Stimulated activated CD4-positive, alpha-beta T cell treated with anti-CD3 and anti-CD28 coated beads, Interleukin-2, amount 100 ng/mL, for 24 hours (primary cell): ENCODE measurements at places on chromosomes 2 and 18.

DNA sequence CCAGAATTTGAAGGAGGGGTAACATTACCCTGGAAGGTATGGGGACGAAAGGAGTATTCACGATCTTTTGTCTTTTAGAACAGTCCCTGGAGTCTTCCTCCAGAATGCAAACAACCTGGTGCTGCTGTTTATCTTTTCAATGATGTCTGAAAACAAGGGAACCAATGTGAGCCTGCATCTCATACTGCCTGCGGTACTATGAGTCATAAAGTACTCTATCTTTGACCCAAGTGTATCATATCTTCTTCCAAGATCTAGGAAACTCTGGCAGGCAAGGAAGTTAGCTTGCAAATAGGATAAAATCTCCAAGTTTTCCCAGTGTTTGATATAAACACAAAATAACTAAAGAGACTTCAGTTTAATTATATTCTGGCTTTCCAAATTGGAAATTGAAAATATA lies 968.5 kb downstream of the LRP1B start:
- no peak for DNase-seq

DNA sequence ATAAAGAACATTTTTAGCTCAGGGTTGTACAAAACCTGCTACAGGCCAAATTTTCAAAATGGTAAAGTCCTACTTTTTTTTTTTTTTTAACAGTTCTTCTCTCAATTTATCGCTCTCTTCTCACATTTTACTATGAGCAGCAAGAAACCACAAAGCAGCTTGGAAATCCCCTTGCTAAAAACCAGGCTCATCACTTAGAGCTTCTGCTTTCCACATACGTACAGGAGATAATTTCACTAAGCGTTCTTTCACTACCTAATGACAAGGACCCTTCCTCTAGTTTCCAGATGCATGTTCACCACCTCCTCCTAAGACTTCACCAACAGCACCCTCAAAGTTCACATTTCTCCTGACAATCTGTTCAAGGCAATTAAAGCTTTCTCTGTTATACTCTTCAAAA lies 294.9 kb upstream of the CYRIA start:
- DNase-seq = no peak

DNA sequence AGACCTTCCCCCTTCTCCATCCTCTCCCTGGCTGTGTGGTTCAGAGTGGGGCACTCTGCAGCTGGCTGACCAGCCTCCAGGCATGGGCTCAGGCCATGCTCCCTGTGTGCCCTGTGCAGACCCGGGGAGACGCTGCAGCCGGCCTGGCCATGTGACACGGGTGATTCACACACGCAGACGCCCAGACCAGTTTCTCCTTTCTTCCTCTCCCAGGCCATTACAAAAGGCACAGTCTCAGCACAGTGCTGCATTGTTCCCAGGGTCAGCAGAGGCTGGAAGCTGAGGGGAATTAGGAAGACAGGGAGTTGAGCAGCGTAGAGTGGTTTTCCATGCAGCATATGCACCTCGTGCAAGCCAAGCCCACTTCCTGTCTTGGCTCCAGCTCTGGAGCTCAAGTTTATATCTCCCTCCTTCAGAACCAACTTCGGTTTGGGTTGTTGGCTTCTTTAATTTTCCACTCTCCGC lies 288.5 kb downstream of the TNS1 start:
- no peak for DNase-seq

GRCh38 chr2:28588292-28588670 lies 92.4 kb downstream of the PLB1 start:
- peak; percentile 37 for DNase-seq

- peak; percentile 44 for DNase-seq
These were observed 111.0 kb downstream of the B3GNT2 start for GRCh38 chr2:62306751-62307468.

DNA sequence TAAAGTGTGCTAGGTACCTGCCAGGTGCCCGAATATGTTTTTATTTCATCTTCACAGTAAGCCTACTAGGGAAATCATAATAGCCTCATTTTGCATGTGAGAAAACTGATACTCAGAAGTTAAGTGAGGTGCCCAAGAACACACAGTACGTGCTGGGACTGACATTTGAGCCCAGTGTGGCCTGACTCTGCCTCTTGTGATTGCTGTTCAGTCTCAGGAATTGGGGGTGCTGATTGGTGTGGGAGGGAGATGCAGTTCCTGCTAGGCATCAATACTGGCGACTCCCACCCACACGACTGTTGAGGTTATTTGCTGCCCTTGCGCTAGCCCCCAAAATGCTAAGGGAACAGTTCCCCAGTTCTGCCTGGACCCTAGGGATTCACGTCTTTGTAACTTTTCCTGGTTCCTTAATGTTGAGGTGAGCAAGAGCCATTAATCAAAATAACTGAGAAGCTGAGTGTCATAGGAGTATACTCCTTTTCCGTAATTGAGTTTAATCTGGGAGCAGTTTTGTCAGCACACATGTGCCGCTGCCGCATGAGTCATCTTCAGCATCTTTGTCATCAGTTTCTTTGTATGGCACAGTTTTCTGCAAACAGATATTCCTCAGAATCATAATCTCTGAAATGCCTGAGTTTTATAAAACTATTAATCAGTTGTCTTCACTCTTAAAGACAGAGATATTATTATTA lies 120.7 kb downstream of the NCK2 start:
- DNase-seq = no peak

DNA sequence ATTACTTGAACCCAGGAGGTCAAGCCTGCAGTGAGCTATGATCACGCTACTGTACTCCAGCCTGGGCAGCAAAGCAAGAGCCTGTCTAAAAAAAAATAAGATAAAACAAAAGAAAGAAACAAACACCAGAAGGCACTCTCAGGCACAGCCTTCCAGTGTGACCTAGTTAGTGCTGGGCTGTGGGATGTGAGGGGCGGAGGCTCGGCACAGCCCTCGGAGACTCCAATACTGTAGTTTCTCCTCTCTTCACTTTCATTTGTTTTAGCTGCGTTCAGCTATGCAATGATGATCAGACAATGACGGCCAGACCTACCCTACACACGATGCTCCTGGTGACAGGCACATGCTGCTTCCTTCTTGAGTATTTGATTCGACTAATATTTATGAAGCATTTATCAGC lies 127.7 kb downstream of the SOCS6 start:
- DNase-seq = no peak

GRCh38 chr18:47248115-47248603 lies 3.3 kb downstream of the SKOR2 start:
- DNase-seq = no peak

GRCh38 chr2:61018318-61018755 lies 282 bp upstream of the PUS10 start:
- no peak for DNase-seq

DNA sequence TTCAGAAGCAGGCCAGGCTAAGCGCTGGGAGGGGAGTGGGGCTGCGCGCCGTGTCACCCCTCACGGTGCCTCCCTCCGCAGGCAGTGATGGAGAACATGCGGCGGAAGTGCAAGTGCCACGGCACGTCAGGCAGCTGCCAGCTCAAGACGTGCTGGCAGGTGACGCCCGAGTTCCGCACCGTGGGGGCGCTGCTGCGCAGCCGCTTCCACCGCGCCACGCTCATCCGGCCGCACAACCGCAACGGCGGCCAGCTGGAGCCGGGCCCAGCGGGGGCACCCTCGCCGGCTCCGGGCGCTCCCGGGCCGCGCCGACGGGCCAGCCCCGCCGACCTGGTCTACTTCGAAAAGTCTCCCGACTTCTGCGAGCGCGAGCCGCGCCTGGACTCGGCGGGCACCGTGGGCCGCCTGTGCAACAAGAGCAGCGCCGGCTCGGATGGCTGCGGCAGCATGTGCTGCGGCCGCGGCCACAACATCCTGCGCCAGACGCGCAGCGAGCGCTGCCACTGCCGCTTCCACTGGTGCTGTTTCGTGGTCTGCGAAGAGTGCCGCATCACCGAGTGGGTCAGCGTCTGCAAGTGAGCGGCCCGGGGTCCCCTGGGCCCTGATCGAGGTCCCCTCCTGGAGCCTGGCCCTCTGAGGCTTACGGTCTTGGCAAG lies 12.2 kb downstream of the WNT10A start:
- peak; percentile 85 for DNase-seq

DNA sequence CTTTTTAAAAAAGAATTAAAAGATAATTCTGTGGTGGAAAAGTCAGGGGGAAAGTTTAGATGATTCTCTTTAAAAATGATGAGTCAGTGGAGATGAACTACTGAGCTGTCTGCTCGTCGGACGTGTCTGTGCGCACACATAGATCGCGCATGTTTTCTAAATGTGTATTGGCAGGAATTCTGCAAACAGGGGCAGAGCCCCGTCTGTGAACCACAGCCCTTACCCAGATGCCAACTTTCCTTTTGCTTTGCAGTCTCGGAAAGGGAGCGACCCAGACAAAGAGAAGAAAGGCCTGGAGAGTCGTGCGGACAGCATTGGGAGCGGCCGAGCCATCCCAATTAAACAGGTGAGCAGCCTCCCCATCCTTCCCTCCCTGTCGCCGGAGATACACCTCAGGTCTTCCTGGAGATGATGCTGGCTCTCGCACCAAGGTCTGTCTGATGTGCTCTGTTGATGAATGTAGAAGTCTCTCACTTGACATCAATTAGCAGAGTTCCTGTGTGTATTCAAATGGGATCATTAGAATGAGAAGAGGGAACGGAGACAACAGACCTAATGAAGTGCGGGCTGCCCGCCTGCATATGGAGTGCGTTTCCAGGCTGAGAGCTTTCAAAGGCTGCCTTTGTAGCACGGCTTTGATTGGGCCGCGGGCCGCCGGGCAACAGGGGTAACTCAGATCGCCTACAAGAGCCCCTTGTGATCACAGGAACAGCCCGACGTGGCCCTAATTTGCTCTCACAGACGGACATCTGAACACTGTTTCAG lies 313.3 kb downstream of the AGAP1 start:
- DNase-seq = no peak

- DNase-seq = no peak
These were observed 85.2 kb upstream of the RBBP8 start for GRCh38 chr18:22847867-22848451.

- DNase-seq = no peak
These were observed 176.2 kb upstream of the HDAC4 start for GRCh38 chr2:239576784-239577685.

DNA sequence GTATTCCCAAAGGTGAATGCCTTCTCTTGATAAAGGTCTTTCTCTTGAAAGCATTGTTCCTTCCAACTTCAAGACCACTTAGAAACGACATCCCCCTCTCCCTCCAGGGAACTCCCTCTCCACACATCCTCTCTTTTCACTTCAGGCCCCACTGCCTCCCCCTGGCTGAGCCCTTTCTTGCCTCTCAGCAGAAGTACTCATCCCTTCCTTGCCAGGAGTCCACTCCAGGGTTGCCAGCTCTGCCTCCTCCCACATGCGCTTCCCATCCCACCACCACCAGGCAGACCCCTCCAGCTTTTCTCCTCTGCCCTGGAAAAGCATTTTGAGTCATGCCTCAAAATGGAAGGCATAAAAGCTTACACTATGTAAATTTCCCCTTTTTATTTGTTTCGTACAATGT lies 126.3 kb upstream of the SALL3 start:
- no peak for DNase-seq

DNA sequence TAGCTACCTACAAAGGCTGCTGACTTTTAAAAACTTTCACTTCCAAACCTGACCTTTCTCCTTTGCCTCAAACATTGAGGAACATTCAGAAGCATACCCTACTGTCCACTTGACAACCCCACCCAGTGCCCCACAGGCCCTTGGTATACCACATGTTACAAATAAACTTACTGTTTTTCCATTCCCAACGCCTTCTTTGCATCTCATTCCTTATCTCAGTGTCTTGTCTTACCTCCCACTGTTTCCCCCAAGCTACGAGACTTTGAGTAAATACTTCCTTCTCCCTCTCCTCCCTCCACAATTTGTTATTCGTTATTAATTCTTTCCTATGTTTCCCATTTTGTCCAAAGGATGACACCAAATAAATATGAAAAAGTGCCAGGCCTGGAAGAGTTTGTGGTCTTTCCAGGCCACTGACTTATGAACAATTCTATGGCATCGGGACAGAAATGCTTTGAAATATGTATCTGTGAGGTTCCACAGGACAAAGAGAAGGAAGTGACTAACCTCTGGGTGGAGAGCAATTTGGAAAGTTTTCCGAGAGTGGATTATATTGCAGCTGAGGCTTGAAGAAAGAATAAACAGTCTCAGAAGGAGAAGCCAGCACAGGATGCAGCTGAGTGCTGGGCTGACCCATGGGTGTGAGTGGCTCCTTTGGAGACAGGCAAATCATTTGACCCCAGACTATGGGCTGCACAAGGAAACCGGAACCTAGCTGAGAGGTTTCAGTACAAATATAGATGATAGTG lies 409.0 kb downstream of the LPIN1 start:
- no peak for DNase-seq

GRCh38 chr2:48464264-48464795 lies 65.6 kb upstream of the STON1 start:
- DNase-seq = no peak
